ENCODE measurements at places on chromosomes 2 and 18.

DNA sequence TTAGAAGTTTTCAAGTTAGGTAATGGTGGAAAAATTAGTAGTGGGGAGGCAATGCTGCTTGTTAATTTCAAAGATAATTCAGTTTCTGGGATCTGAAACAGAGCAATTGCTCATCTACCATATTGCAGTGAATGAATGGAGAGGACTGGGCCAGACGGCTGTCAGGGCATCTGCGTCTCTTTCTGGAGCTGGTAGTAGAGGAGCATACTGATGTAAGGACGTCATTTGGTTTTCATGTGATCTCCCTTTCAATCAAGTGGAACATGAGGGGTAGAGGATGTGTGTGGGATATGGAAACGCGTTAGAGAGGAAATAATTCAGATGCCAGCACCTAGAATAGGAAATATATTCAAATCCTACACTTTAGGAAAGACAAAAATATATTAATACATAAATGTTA, 490.3 kb downstream of the ADCYAP1 start:
- no peak for DNase-seq

DNA sequence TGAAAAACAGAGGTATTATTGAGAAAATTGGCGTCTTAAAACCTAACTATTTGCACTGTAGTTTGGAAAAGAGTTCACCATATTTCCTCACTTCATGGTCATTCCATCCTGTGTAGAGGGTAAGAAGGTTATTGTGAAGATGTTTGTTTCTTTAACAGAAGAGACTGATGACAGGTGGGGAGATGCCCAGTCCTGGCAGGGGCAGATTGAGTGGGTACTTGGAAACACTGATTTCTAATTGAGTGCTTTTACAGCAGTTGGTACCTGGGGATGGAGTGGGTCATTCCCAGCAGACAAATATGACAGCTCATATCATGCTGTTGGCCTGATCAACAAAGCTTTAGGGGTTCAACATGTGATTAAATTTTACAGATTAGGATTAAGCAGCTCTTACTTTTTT, 67.5 kb downstream of the MYOM1 start:
- no peak for DNase-seq

DNA sequence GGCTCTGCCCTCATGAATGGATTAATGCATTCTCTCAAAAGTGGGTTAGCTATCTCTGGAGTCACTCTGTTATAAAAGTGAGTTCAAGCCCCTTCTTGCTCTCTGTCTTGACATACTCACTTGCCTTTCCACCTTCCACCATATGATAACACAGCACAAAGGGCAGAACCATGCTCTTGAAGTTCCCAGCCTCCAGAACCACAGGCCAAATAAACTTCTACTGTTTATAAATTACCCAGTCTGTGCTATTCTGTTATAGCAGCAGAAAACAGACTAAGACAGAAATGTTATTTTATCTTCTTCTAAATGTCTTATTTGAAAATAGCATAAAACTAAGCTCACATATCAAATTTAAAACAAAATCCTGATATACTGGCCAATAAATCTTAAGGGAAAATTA, 15.0 kb downstream of the RAB1A start:
- no peak for DNase-seq

DNA sequence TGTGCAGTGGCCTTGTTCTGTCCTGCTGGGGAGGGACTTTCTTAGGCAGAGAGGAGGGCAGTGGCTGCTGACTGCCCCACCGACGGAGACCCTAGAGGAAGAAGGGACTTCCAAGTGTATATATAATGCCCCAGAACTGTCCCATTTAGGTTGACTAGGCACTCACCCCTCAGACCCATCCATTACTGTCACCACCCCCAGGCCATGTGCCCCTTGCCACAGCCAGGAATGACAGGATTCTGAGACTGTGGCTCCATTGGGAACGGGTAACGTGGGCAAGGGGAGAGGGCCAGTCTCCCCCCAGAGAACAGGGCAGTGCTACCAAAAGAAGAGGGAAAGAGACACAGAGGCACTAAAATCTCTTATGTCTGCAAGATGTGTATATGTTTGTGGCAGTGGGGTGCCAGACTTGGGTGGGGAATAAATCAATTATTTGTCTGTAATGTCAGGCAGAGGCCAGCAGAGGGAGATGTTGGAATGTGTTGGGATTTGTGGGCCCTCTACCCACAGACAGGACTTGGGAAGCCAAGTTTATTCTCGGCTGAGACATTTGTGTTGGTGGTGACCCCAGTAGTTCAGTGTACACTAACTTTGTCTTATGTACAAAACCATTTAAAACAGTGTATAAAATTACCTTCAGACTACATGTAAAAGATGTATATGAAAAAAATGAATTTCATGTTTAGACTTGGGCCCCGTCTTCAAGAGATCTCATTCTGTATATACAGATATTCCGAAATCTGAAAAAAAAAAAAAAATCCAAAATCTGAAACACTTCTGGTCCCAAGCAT, 24.0 kb upstream of the TMEM37 start:
- DNase-seq, result peak; percentile 15

- DNase-seq, result no peak
Observed at GRCh38 chr2:240991378-240992263, 6.8 kb upstream of the SNED1 start.

- DNase-seq, result no peak
Observed at GRCh38 chr18:24446953-24447538, 13.4 kb upstream of the HRH4 start.

GRCh38 chr2:63735931-63736330, 105.8 kb upstream of the UGP2 start:
- no peak for DNase-seq

DNA sequence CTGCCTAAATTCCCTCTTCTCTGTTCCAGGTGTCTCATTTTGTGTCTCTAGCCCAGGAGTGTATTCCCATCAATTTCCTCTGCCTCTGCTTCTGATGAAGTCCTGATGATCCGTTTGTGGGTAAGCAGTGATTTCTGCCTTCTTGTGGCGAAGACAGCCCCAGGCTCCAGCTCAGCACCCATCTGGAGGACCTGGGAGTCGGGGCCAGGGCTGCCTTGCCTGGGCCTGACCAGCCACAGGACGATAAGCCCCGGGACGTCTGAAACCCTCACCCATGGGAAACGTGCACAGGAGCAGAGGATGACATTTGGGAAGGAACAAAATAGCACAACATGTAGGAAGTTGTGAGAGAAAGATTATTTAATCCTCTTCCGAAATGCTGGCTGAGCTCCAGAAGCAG, 206.9 kb downstream of the FBXO15 start:
- no peak for DNase-seq

- no peak for DNase-seq
Observed at GRCh38 chr2:138760676-138761075, 19.5 kb downstream of the NXPH2 start.

DNA sequence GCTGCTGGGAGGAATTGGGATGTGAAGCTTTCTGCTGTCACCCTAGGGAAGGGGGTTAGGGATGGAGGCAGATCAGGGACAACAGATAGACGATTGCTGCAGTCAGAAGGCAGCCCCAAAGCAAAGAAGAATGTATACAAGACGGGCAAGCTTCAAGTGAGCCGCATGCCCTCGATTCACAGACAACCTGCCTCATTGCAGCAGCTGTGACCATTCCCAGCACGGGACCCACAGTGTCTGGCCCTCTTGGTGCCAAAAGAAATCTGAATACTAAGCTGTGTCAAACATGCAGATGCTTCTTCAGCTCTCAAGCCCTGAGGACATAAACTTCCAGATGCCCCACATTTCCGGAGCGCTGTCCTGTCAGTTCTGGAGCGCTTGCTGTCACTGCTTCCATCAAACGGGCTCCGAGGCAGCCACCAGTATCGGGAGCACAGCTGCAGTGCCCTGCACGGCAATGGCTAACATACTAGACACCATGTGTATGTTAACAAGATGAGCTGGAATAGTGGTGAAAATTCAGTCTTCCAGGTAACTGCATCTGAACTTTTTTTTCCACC, 33.8 kb downstream of the PRELID3A start:
- no peak for DNase-seq

- no peak for DNase-seq
Observed at GRCh38 chr2:187461294-187462261, 13.5 kb upstream of the CALCRL start.

DNA sequence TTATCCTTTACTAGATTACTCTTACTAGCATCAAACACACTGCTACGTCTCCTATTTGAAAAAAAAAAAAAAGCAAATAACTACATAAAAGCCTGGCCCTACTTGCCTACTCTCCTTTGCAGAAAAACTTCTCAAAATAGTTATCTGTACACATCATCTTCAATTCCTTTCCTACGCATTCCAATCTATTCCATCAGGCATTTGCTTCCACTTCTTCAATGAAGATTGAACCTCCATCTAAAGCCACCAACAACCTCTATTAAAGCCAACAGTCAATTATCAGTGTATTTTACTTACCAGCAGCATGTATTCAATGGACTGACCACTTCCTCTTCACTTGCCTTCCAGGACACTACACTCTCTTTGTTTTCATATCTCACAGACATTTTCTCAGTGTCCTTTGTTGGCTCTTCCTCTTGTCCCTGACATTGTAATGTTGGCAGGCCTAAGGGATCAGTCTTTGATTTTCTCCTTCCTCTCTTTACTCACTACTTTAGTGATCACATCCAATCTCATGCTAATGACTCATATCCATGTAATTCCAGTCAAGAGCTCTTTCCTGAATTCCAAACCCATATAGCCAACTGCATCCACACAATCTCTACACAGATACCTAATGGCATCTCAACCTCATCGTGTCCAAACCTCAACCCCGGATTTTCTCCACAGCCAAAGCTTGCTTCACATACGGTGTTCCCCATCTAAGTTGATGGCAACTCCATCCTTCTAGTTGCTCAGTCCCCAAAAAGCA, 131.3 kb downstream of the CCDC148 start:
- no peak for DNase-seq

DNA sequence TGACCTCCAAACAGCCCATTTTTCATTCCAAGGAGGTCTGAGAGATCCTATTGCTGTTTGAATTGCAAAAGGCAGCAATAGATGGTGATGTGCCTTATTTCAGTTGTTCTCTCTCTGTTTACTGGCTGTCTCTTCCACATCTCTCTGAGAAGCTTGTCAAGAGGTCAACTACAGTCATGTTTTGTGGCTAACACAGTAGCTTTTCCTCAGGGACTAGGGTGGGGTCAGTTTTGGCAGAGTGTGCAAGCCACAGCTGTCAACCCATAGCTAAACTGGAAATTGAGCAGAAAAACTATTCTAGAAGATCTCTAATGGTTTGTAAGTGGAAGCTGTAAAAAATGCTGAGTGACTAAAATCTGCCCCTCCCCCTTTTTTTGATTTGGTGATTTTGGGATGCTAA, 67.1 kb downstream of the DIS3L2 start:
- DNase-seq, result no peak

DNA sequence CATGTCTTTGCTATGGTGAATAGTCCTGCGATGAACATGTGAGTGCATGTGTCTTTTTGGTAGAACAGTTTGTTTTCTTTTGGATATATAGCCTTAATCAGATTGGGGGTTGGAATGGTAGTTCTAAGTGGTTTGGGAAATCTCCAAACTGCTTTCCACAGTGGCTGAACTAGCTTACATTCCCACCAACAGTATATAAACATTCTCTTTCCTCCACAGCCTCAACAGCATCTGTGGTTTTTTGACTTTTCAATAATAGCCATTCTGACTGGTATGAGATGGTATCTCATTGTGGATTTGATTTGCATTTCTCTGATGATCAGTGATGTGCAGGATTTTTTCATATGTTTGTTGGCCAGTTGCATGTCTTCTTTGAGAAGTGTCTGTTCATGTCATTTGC, 112.2 kb upstream of the SESTD1 start:
- no peak for DNase-seq

GRCh38 chr2:84792856-84793522, 87.9 kb downstream of the TRABD2A start:
- DNase-seq, result no peak

DNA sequence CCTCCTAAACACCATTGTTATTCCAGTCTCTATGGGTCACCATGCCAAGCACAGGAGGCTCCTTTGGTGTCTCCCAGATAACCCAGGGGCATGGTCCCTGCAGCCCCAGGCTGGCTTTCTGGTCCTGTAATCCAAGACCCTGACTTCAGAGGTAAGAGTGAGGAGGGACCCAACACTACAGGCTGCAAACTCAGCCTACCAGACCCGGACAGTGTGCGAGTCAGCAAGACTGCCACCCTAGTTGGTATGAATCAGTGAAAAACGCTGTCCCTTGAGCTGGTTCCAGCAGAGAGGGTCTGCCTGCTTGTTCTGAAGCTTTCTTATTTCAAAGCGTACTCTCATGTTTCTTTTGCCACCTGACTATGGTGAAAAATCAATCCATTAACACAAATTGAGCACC, 47.6 kb upstream of the ZFP36L2 start:
- DNase-seq, result no peak

DNA sequence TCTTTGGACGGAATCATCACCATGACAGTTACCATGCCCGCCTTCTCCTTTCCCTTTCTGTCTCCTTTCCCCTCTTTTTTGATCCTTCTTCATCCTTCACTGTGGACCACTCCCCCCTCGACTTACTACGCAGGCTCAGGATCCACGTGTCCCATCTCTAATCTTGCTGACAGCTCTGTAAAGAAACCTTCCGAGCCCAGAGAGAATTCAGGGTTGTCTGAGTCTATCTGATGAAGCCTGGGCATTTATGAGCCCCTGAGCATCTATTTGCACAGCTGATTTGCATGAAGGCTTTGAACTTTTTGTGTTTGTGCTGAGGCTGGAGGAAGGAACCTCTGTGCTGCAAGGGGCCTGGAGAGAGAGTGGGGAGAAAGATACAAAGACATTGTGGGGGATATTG, 50.7 kb downstream of the CIB4 start:
- no peak for DNase-seq

- DNase-seq, result no peak
Observed at GRCh38 chr2:73561422-73561821, 80.8 kb downstream of the NAT8 start.

GRCh38 chr18:60090170-60090569, 190.4 kb downstream of the PMAIP1 start:
- no peak for DNase-seq

DNA sequence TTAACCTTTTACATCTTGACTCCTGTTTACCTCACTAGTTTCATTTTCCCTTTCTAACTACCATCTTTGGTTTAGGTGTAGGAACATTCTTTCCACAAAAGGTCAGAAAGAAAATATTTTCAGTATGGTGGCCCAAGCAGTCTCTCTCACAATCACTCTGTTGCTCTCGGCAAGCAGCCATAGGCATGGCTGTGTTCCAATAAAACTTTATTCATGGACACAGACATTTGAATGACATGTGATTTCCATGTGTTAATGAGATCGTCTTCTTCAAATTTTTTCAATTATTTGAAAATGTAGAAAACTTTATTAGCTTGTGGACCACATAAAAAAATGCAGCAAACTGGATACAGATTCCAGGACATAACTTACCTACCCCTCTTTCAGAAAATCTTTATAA, 109.7 kb upstream of the CNTNAP5 start:
- DNase-seq, result no peak

DNA sequence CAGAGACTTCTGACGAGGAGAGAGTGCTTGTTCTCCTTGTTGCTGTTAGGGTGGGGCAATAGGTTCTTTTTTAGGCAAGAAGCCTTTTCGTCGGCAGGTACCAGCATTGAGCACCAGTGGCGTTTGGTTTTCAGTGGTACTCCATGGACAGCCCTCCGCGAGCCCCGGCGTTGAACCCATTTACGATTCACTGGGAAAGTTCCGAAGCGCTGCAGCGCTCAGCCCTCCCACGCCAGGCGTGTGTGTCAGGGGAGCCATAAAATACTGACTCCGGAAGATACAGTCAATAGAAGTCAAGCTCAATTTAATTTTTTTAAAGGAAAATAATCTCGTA, 494 bp upstream of the ROCK1 start:
- DNase-seq, result no peak

GRCh38 chr2:37343537-37344434, 644 bp upstream of the QPCT start:
- no peak for DNase-seq

Measured in activated CD4-positive, alpha-beta T cell treated with anti-CD3 and anti-CD28 coated beads, Interleukin-2, amount 50 U/mL, for 48 hours (primary cell).